ENCODE measurements at places on chromosomes 11 and 22. TPM values are rescaled to one million over a fixed set of nuclear protein-coding genes. Genes with fewer than 3 reads are reported as not detected.

DNA sequence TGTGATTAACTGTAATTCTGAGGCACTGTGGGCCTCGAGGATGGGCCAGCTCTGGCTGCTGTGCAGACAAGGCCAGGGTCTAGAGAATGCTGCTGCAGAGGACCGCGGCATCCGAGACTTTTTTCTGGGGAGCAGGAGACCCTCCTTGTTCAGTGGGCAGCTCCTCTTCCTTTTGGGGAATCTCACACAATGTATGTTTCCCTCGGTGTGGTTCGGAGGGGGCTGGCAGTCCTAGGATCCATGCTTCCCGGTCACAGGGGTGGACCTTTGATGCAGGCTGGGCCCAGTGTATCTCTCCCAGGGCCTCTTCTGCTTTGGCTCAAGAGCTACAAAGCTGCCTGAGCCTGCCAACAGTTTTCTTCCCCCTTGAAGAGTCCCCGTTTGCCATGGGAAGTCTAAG is 31.5 kb downstream of the MYEOV start:
- no peak for DNase-seq

- DNase-seq = no peak
Measured at GRCh38 chr22:47192651-47193437, 430.4 kb downstream of the TBC1D22A start.

- peak; percentile 66 for DNase-seq
Measured at GRCh38 chr22:45534339-45535192, 31.9 kb downstream of the FBLN1 start.

Gene BIRC3
- 1.1 TPM for total RNA-seq
